ENCODE measurements at places on chromosomes 12 and 14.

GRCh38 chr12:113466454-113467141 lies 5.1 kb downstream of the LHX5 start:
- no peak for DNase-seq

- no peak for DNase-seq
These were observed 65.9 kb upstream of the JDP2 start for GRCh38 chr14:75361751-75362433.

GRCh38 chr14:33460164-33460563 lies 490.7 kb downstream of the EGLN3 start:
- DNase-seq = peak; percentile 8

GRCh38 chr14:50865391-50866076 lies 6.3 kb upstream of the ABHD12B start:
- no peak for DNase-seq

DNA sequence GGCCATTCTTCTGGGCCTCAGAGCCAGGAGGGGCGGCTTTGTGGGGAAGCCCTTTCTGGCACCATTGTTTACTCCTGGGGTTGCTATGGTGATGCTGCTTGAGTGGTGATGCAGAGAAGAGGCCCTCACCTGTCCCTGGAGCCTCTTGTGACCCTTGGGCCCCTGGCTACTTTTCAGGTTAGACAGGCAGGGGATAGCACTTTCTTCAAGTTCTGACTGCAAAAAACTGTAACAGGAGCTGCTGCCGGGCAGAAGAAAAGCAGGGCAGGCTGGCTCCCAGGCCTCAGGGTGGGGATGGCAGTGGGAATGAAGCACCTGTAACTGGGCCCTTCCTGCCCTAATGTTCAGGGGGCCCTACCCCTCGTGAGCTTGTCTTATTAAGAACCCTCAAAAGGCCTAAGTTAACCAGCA lies at the start of gene TEX52:
Gene TEX52, minus strand, starts transcription at position 19 of the 411 bp plus-strand sequence. Its CDS starts 13 bp downstream, at position 6.
- no peak for DNase-seq

DNA sequence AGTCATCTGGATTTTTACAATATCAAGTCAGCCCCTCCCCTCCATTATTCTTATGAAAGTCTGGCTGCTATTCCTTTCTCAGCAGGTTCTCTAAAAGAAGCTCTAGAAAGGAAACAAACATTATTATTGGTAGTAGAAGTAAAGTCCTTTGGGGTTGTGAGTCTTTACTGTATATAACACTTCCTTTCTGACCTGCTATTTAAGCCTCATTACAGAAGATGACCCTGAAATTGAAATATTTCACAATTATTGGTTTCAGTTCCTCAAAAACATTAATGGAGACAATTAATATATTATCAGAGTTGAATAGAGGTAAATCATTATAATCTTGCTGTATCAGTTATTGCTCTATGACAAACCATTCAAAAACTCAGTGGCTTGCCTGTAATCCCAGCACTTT lies 19.3 kb downstream of the PLEKHA5 start:
- no peak for DNase-seq

DNA sequence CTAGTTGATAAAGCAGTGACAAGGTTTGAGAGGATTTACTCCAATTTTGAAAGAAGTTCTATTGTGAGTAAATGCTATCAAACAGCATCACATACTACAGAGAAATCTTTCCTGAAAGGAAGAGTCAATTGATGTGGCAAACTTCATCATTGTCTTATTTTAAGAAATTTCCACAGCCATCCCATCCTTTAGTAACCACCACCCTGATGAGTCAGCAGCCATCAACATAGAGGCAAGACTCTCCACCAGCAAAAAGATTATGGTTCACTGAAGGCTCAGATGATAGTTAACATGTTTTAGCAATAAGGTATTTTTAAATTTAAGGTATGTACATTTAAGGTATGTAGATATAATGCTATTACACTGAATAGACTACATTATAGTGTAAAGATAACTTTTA lies 122.1 kb upstream of the ARHGAP5 start:
- DNase-seq = peak; percentile 49

DNA sequence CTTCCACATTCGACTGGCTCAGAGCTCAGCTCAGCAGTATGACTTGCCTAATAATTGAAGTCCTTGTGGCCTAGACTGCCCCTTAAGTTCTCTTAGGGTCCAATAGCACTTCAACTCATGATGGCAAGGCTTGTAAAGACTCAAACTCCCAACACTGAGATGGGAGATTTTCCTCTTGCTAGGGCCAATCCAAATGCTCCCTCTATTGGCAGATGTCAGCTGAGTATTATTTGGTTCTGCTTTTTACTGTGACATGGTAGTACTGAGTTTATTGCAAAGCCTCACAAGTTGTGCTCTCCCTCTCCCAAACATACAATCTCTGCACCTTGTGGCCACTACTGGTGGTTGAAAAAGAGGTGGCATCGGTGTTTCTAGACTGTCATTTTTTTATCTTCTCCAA lies 164.2 kb downstream of the ALG10 start:
- DNase-seq = no peak

DNA sequence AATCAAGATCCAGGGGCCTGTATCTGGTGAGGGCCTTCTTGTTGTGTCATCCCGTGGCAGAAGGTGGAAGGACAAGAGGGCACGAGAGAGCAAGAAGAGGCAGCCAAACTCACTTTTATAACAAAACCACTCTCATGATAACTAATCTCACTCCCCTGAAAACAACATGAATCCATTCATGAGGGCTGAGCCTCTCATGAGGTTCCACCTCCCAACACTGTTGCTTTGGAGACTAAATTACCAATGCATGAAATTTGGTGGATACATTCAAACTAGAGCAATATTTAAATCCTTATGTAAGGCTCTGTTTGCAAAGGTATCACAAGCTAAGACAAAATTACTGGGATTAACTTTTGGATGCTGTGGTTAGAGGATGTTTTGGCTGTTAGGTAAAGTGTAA lies 470.1 kb upstream of the NOVA1 start:
- no peak for DNase-seq

GRCh38 chr12:52739963-52740362 lies 36.6 kb upstream of the KRT77 start:
- no peak for DNase-seq
